Fibroblast of skin of right biceps (primary cell): ENCODE measurements at places on chromosomes 1 and 21.

DNA sequence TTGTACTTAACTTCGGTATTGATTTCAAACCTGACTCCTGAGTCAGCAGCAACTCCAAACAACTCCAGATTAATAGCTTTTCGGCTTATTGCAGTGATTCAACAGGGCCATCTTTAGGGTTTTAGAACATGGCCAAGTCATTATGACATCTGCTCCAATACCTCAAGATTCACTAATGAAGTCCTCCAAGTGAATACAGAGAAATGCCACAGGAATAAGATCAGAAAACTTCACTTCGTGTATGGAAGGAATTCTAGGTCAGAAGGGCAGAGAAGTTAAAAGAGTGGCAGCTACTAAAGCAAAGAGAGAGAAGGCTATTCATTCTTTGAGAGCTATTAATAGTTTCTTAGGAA lies 7.6 kb upstream of the C1orf116 start:
- peak; percentile 67 for DNase-seq

- DNase-seq, result no peak
These were observed 3.2 kb downstream of the CGN start for GRCh38 chr1:151514366-151514765.

DNA sequence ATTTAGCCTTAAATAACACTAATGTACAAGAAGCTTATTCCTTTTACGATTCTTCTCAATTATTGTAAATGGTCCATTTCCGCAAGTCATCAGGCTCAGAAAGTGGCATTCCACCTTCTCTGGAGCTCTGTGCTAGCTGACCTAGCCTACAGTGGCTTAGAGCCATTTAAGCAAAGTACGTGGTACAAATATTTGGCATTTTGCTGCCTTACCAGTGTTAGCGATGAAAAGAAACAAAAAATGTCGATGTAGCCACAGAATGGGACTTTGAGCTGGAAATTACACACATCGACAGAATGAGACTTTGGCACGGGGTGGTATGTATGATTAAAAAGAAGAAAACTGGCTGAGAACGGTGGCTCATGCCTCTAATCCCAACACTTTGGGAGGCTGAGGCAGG lies 26.1 kb downstream of the OVAAL start:
- DNase-seq, result no peak

DNA sequence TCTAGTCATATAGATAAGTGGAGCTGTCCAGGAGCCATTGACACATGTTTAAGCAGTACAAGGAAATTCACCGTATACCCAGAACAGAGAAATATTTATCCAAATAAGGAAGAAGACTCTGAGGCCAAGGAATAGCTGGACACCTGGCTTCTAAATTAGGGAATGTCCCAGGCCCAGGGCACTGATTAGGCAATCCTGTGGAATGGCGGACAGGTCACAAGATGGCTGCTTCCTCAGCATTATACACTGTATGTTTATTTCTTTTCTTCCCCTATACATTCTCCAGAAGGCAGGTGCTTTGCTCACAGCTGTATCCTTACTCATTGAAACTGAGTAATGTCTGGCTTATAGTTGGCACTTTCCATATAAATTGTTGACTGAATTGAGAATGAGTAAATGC lies 59.4 kb downstream of the ST6GALNAC3 start:
- DNase-seq, result no peak

DNA sequence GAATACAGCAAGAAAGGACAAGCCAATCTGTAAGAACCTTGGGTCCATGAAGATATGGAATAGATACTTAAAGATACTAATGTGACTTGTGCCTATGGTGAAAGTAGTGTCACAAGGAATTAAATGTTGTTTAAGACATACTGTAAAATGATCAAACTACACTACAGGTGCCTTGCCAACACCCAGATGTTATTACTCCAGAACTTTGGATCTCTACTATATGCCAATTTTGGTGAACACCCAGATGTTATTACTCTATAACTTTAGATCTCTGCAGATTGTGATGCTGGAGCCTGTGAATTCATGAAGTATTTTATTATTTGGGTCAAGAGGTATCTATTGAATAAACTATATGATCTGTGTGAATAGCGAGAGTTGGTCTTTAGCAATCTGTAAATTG lies 59.9 kb upstream of the B3GALT5 start:
- DNase-seq, result no peak

DNA sequence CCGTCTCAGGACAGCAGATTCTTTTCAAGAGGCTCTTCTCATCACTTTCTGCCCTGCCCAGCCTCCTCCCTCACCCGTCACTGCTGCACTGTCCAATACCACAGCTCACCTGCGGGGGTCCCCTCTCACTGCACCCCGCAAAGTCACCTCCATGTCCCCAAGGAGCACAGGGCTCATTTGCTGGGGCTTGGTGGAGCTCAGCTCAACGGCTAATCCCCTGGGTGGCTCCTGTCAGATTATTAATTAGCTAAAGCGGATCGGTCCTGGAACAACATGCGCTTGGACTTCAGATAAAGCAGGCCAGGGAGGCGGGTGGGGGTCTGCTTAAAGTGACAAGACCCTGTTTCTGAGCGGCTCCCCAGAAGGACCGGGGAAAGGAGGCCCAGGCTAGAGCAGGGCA lies 43.1 kb downstream of the CASZ1 start:
- no peak for DNase-seq

GRCh38 chr1:201906336-201906735 lies 17.6 kb downstream of the SHISA4 start:
- no peak for DNase-seq

DNA sequence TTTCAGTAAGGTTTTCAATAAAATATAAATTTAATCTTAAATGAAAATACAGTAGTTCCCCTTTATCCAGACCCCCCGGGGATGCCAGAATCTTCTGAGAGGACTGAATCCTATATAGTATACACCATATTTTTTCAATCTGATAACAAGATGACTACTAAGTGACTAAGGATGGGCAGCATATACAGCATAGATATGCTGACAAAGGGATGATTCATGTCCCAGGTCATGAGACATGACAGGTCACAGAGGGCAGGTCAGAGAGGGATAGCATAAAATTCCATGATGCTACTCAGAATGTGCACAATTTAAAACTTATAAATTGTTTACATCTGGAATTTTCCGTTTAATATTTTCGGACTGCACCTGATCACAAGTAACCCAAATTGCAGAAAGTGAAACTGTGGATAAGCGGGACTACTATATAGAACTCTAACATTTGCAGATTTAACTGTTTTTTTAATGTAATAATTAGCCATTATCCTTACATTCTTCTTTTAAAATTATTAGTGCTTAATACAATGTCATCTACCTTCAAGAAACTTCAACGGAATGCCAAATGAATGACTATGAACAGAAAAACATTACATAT lies 48.8 kb downstream of the LRRC40 start:
- peak; percentile 56 for DNase-seq

GRCh38 chr1:214573386-214574318 lies 22.2 kb upstream of the PTPN14 start:
- peak; percentile 46 for DNase-seq

DNA sequence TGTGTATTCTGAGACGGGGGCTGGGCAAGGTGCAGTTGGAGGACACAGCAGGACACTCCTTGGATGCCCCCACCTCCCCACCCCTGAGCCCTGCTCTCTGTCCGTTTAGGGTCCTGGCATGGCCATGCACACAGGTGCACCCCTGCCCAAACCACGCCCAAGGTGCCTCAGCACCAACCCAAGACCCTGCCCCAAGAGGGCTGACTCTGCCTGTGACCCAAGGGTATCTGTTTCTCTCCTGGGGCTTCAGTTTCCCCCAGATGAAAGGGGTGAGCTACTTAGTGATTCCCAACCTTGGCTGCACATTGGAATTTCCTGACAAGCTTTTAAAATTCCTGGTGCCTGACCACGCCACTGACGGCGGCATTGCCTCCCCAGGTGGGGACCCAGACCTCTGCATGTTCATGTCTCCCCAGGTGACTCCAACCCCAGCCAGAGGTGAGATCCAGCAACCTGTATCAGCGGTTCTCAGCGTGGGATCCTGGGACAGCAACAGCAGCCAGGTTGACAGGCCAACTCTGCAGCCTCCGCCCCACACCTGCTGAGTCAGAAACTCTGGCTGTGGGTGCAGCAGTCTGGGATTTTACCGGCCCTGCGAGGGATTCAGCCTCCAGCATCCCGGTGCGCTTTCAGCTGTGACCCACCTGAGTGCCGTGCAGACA lies 483.4 kb downstream of the NPHP4 start:
- no peak for DNase-seq

- no peak for DNase-seq
These were observed 14.1 kb downstream of the GGPS1 start for GRCh38 chr1:235342471-235342870.

GRCh38 chr1:8284127-8284526 lies 33.8 kb upstream of the SLC45A1 start:
- peak; percentile 65 for DNase-seq

DNA sequence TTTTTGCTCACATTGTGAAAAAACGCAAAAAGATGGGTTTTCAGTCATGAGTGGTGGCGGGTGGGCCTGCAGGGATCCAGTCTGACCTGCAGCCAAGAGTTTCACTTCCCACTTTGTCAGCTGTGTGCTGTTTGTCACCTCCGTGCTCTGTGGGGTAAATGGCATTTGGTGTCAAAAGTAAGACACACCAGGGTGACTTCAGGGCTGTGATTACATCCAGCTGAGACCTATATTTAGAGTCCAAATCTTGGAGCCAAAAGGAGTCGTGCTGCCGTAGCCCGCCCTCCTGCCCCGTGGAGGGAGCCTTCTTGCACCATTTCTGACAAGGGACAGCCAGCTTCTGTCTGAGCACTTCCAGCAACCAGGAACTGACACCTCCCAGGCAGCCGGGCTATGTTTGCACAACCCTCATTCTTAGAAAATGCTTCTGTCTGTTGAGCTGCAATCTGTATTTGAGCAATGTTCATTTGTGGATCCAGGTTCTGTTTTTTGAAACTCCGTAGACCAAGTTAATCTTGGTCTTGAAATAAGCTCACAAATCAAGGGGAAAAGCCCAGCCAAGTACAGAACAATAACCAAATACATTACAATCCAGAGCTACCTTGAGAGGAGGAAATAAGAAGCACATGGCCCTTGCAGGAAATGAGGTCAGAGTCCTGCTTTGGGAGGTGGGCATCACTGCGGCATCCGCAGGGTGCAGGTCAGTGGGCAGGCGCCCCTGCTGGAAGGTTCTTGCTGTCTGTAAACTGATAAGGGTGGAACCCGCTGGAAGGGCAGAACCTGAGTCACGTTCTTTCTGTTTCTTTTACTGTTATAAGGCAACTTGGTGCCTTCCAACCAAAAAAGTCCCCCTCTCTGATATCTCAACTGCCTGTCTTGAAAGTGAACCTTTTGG lies 14.4 kb downstream of the ABCG1 start:
- peak; percentile 5 for DNase-seq

- DNase-seq, result no peak
These were observed 55.3 kb upstream of the HNRNPU start for GRCh38 chr1:244919320-244920282.

GRCh38 chr21:41948078-41948895 lies 5.5 kb downstream of the C2CD2 start:
- DNase-seq, result no peak

GRCh38 chr1:48746906-48747305 lies 29.8 kb downstream of the BEND5 start:
- no peak for DNase-seq

DNA sequence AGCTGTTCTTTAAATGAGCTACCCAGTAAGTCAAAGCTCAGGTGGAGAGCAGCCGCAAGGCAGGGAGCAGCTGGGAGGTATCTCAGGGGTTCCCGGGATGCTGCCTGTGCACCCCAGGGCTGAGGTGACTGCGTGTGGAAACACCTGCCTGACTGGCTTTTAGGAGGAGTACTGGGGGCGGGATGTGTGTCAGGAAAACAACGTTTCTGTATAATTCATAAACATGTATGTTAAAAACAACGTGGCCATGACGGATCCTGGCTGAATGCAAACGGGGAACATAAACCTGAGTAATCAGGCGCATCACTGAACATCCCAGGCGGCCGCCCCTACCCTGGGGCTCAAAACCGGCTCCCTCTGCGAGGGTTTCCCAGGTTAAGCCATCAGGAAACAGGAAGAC lies 1.5 kb downstream of the C1orf159 start:
- DNase-seq, result no peak

DNA sequence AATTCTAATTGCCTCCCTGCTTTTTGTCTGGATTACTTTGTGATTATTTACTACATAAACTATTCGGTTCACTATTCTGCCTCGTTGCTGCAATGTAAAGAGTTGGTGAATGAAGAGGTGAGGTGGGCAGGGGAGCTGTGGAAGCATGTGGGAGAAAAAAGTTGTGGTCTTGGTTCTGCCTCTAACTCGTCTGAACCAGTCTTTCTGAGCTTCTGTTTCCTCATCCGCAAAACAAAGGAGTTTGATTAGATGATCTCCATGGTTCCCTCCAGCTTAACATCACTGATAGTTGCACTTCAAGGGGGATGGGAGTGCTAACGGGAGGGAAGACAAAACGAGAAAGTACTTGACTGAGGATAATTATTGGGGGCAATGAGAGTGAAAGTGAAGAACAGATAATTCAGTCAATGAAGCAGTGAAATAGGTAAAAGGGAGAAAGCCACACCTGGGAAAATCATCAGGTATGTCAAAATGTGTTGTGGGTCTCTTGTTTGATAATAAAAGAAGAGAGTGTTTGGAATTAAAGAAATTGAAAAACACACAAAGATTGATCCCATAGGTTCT lies 26.2 kb upstream of the UHMK1 start:
- DNase-seq, result no peak

DNA sequence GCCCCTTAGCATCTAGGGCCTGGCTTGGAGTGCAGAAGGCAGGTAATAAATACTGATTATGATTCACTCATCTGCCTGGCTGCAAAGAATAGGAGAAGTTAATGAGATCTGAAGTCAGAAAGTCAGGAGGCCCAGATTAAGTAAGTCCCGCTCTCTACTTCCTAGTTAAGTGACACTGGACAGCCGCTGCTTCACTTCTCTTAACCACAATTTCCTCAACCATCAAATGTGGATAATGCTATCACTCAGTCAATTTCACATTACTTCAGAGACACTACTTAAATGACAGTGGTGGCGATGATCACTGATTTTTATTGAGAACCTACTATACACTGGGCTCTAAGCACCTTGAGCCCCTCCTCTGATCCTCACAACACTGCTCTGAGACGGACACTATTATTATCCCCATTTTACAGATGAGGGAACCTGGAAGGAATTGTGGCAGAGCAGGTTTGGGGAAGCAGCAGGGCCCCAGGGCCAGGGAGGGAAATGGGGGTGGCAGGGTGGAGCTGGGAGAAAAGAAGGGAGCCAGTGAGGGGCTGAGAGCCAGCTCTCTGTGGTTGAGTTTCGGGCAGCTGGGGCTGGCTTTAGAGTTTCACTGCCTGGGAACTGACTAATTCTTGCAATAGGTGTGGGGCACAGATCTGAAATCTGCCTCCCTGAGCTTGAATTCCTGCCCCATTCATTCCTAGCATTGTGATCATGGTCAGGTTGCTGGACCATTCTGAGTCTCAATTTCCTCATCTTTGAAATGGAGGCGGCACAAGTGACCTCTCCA lies 2.4 kb upstream of the E2F2 start:
- no peak for DNase-seq
